Osteoblast (primary cell): ENCODE measurements at places on chromosomes 13 and 19. TPM values are rescaled to one million over a fixed set of nuclear protein-coding genes. Genes with fewer than 3 reads are reported as not detected.

GRCh38 chr19:43420954-43421353, 6.3 kb downstream of the TEX101 start:
- H3K27ac ChIP-seq, result no peak overlapping the region
- no peaks in the 10 kb centered on the region for H3K36me3 ChIP-seq
- H3K4me1 ChIP-seq, result no peaks in the 10 kb centered on the region
- no peak overlapping the region for H3K4me3 ChIP-seq
- peaks cover 13% of the 10 kb centered on the region for H3K27me3 ChIP-seq

DNA sequence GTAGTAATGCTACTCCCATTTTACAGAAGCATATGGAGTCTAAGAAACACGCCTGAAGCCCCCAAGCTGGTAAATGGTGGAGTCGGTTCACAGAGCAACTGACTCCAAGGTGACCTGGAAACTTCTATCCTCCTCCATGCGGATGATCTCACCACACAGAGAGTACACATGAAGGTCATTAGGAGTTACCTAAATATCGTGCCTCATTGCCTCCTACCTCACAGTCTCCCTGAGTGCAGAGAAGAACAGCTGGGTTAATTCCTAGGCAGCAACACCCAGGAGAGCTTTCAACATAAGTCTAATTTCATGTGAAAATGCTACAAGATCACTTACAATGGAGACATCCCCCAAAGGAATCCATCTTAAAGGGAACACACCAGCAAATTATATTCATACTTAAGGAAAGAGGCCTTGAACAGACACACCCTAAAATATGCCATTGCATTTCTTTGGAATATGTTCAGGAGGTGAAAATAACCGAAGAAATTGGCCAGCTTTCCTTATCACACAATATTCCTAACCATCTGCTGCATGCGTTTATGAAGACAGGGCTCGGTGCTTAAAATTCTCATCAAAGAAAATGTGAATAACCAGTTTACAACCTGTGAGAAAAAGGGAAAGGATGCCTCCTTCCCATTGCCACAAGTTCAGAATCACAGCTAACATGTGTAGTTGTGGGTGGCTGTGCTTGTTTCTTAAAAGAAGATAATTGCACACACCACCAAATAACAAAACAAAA, 203.6 kb upstream of the NBEA start:
- DNase-seq, result no peak
- H3K27me3 ChIP-seq, result no peaks in the 10 kb centered on the region
- H3K27ac ChIP-seq, result no peak overlapping the region
- H3K4me3 ChIP-seq, result no peak overlapping the region
- no peaks in the 10 kb centered on the region for H3K36me3 ChIP-seq

- H3K27ac ChIP-seq, result no peak overlapping the region
- H3K4me3 ChIP-seq, result no peak overlapping the region
- no peaks in the 10 kb centered on the region for H3K4me1 ChIP-seq
- no peaks in the 10 kb centered on the region for H3K27me3 ChIP-seq
Measured at GRCh38 chr13:34452831-34453230, 489.2 kb upstream of the NBEA start.

GRCh38 chr19:573519-573825, 1.1 kb downstream of the BSG start:
- no peaks in the 10 kb centered on the region for H3K27me3 ChIP-seq
- peak overlapping the region; percentile 77 for H3K27ac ChIP-seq
- DNase-seq, result no peak
- peak overlapping the region; percentile 97 for H3K4me3 ChIP-seq

GRCh38 chr13:97239943-97240787, 18.0 kb downstream of the MBNL2 start:
- no peaks in the 10 kb centered on the region for H3K27me3 ChIP-seq
- no peak overlapping the region for H3K4me3 ChIP-seq
- no peaks in the 10 kb centered on the region for H3K36me3 ChIP-seq
- peaks cover 15% of the 10 kb centered on the region for H3K4me1 ChIP-seq
- H3K27ac ChIP-seq, result no peak overlapping the region

DNA sequence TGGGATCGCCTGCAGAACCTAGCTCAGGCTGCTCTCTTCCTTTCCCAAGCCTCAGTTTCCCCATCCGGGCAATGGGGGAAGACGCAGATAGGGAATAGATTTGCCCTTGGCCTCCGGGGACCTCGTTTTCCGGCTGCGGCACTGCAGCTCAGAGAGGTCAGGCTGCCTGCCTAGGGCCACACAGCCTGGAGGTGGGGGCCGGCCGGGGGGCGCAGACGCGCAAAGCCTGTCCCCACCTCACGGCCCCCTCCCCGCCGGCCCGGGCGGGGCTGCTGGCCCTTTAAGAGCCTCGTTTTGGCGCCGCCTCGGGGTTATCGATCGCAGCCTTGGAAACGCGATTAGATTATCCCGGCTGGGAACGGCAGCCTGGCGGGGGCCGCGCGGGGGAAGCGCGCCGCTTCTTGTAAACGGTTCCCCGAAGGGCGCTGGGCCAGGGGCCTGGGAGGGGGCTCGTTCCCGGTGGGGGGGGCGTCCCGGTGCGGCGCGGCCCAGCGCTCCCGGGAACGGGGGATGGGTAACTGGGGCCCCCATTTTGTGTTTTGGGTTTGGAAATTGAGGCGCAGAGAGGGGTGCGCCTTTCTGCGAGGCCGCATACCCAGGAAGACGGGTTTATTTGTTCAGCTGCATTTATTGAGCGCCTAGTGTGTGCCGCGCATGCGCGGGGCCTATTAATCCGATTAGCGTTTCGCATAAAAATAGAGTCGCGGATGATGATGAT, 23.4 kb upstream of the TCF3 start:
- no peak overlapping the region for H3K4me3 ChIP-seq
- no peak overlapping the region for H3K27ac ChIP-seq
- DNase-seq, result peak; percentile 53
- peaks cover 34% of the 10 kb centered on the region for H3K27me3 ChIP-seq
- H3K36me3 ChIP-seq, result no peaks in the 10 kb centered on the region

DNA sequence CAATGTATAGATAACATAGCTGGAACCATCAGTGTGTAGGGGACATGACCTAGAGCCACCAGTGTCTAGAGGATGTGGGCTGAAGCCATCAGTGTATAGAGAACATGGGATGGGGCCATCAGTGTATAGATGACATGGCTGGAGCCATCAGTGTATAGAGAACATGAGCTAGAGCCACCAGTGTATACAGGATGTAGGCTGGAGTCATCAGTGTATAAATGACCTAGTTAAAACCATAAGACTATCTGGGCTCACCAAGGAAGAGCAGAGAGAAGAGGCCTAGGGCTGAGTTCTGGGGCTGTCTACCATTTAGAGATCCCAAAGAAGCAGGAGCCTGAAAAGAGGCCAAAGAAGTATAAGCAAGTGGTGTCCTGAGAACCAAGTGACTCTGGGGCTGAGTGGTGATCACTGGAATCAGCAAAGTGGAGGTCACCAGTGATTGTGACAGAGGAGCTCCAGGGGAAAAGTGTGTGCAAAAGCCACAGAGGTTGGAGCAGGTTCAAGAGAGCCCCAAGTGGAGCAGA, 41.0 kb downstream of the RFX2 start:
- no peak overlapping the region for H3K27ac ChIP-seq
- no peak for DNase-seq
- H3K4me1 ChIP-seq, result peaks cover 41% of the 10 kb centered on the region
- H3K27me3 ChIP-seq, result no peaks in the 10 kb centered on the region

- no peak overlapping the region for H3K4me3 ChIP-seq
- no peak for DNase-seq
- H3K27ac ChIP-seq, result no peak overlapping the region
- H3K4me1 ChIP-seq, result no peaks in the 10 kb centered on the region
- no peaks in the 10 kb centered on the region for H3K27me3 ChIP-seq
Measured at GRCh38 chr13:104805346-104805745, 1730.1 kb downstream of the EFNB2 start.

DNA sequence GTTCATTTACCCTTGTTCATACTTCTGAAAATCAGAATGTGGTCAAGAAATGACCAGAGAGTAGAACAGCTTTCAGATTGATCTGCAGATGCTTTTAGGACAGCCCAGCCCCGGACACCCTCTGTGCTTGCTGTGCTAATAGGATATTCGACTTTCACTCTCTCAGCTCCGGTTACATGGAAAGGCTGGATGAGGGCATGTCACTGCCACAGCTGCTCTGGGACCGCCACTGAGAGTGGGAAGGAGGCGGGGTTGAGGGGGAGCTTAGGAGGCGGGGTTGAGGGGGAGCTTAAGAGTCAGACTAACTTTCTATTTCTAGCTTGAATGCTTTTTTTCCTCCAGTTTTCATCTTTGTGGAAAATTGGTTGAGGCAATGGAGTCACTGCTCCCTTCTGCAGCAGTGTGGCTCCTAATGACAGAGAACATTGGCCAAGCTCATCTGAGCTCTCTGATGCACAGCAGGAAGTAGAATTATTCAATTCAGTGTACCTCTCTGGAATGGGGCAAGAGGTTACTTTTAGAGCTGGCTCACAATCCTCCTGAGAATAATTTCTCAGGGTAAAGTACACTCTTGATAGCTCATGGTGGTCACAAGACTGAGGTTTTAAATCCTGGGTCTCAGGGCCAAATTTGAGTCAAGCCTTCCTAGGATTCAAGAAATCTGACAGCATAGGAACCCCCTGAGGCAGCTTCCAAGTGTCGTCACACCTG, 74.6 kb upstream of the NPAS1 start:
- peak; percentile 66 for DNase-seq
- H3K4me1 ChIP-seq, result peaks cover 31% of the 10 kb centered on the region
- no peaks in the 10 kb centered on the region for H3K27me3 ChIP-seq
- peak overlapping the region; percentile 96 for H3K27ac ChIP-seq
- peaks cover 4% of the 10 kb centered on the region for H3K36me3 ChIP-seq
- H3K4me3 ChIP-seq, result peak overlapping the region; percentile 36

DNA sequence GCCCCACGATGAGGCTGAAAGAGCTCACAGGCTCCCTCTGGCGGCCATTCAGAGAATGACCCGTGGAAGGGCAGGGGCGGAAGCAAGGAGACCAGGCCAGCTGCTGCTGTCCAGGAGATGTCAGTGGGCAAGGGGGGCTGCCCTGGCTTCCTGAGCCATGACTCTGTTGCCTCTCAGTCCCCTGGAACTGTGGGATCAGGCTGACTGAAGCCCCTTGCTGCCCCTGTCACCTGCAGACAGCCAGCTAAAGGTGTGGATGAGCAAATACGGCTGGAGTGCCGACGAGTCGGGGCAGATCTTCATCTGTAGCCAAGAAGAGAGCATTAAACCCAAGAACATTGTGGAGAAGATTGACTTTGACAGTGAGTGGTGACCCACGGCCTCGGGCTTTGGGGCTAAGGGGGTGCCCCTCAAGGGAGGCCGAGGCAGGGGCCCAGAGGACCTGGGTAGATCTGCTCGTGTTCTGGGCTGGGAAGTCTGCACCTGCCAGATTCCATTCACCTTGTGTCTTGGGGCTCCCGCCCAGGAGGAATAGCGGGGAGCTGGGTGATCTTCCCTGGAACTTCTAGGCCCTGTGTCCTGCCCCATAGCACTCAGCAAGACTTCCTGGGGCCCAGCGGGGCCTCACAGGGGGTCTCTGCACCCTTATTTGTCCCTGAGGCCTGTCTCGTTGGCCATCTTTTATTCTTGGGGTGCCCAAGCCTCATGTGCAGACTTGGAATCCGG, 12.5 kb upstream of the ACTN4 start:
- DNase-seq, result peak; percentile 89
- H3K27ac ChIP-seq, result no peak overlapping the region

DNA sequence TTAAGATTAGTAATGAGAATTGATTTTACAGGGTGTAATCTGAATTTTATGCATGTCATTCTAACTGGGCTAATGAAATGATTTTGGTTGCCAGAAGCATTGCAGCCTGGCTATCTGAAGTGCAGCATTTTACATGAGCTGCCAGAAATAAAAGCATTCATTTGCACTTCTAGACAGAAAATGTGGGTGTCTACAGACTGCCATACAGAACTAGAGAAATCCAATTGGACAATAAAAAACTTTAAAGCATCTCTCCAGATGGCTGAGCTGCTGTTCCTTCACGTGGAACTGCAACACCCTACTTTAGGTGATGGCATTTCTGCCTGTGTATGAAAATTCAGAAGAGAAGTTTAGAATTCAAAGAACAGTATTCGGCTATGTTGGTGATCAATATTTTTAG, 450.1 kb upstream of the SLITRK1 start:
- H3K27ac ChIP-seq, result no peak overlapping the region
- H3K27me3 ChIP-seq, result no peaks in the 10 kb centered on the region
- peak; percentile 83 for DNase-seq
- no peaks in the 10 kb centered on the region for H3K4me1 ChIP-seq
- no peaks in the 10 kb centered on the region for H3K36me3 ChIP-seq
- no peak overlapping the region for H3K4me3 ChIP-seq

GRCh38 chr13:60836821-60837220, 439.8 kb downstream of the TDRD3 start:
- DNase-seq, result no peak
- no peak overlapping the region for H3K4me3 ChIP-seq
- H3K27me3 ChIP-seq, result no peaks in the 10 kb centered on the region
- H3K4me1 ChIP-seq, result no peaks in the 10 kb centered on the region
- H3K36me3 ChIP-seq, result no peaks in the 10 kb centered on the region
- H3K27ac ChIP-seq, result no peak overlapping the region

GRCh38 chr19:5665781-5666513, 14.4 kb downstream of the MICOS13 start:
- peaks cover 9% of the 10 kb centered on the region for H3K4me1 ChIP-seq
- H3K27me3 ChIP-seq, result no peaks in the 10 kb centered on the region

GRCh38 chr13:75904012-75904411, 267.9 kb downstream of the LMO7 start:
- no peak for DNase-seq
- H3K27me3 ChIP-seq, result peaks cover 10% of the 10 kb centered on the region
- no peak overlapping the region for H3K4me3 ChIP-seq
- no peak overlapping the region for H3K27ac ChIP-seq

DNA sequence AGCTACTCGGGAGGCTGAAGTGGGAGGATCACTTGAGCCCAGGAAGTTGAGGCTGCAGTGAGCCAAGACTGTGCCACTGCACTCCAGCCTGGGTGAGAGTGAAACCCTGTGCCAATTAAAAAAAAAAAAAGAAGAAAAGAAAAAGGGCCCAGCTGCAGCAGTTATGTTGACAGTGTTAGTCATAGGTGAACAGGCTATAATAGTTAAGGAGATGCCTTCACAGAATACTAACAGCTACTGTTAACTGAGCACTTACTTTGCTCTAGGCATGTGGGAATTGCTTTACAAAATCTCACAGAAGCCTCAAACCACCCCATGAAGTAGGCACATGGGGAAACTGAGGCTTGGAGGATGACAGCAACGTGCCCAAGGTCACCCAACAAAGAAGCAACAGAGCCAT, 3.9 kb downstream of the FBXO17 start:
- peaks cover 13% of the 10 kb centered on the region for H3K36me3 ChIP-seq
- H3K4me3 ChIP-seq, result no peak overlapping the region

MYO16 gene
- total RNA-seq, result under 0.01 TPM in 1 of 2 replicates, not detected in the other

C19orf81 gene
- total RNA-seq, result not detected in 2 replicates

ZNF534 gene
- not detected in 2 replicates for total RNA-seq

TFDP1 gene
- total RNA-seq, result 48.6 and 56.8 TPM in 2 replicates

PCDH17 gene
- total RNA-seq, result under 0.01 and 0.59 TPM in 2 replicates

DACT3 gene
- 1.8 and 3.5 TPM in 2 replicates for total RNA-seq
